ENCODE measurements at places on chromosomes 2 and 18.

DNA sequence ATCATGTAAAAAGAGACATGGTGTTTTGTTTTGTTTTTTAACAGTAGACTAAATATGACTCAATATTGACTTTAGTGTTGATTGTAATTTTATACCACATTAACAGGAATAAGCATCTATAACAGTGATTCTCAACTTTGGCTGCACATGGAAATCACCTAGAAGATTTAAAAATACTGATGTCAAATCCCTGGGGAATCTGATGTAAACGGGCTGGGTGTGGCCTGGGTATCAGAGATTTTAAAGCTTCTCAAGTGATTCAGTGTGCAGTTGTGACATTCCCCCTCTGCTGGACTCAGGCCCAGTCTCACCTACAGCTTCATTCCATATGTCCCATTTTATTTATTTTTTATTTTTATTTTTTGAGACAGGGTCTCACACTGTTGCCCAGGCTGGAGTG, 82.8 kb upstream of the ATP8B1 start:
- no peak for DNase-seq

- DNase-seq: no peak
These were observed 15.2 kb downstream of the NABP1 start for GRCh38 chr2:191693166-191693565.

- no peak for DNase-seq
These were observed 31.6 kb downstream of the TWSG1 start for GRCh38 chr18:9366126-9366714.

DNA sequence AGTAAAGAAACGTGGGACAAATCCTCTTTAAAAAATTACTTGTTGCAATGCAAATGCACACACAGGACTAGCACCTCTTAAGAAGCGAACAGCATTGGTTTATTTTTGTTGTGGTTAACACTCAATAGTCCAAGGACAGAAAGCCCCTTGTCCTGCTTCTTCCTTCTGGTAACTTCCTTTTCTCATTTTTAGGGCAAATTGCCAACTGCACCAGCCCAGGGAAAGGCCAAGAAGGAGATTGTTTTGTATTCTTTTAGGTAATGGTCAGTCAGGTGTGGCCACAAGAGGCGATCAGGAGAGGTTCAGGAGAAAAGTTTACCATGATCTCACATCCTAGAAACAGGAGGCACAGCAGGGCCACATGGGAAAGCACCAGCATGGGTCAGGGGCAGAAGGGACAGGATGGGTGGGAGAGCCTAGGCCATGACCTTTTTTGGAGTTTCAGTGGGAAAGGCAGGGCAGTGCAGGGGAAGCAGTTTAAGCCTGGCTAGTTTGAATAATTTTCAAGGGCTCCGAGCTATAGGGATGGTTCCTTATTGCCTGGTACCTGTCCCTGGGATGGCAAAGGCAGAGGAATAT, 73.0 kb downstream of the CHRNA1 start:
- no peak for DNase-seq

DNA sequence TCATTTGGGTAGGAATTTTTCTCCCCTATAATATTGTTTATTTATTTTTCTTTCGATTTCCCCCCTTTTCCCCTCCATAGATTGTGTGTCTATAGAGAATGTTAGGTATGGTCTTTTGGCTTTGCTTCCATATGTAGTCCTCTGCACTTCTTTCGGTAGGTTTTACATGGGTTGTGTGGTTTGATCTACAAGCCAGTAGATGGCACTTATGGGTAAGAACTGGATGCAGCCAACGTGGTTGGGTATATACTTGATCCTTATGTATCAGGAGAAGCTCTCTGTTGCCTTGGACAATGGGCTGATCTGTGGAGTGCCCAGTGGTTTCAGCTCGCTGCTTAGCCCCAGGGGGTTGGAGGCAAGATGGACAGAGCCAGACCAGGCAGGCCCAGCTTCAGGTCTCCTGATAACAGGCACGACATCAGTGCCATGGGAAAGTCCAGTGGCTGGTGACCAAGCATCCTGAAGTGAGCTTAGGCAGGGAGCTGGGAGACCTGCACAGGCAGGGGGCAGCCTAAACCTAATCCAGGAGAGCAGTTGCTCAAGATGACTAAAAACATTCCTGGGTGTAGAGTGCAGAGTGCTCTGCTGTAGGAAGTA, 488.3 kb downstream of the CCDC85A start:
- no peak for DNase-seq

DNA sequence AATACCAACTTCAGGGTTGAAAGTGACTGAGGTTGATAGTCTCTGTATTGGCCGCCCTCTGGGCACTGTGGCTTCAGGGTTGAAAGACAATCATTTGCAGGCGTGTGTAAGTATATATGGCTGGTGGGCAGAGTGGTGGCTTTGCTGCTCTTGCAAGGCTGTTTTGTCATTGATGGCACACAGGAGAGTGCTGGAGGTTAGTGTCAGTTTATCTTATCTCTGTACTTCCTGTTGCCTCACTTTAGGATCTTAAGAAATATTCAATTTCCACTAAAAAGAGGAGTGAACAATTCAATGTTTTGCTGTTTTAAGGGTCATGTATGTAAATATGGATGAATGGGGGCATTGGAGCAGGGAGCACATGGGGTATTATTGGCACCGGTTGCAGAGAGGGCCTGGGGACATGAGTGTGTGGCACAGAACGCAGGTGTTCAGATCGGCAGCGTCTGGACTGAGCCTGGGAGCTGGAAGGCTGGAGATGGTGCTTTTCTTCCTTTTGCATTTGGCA, 51.5 kb downstream of the NCK2 start:
- no peak for DNase-seq

GRCh38 chr2:98551316-98551715, 57.0 kb downstream of the COA5 start:
- DNase-seq: peak; percentile 43

DNA sequence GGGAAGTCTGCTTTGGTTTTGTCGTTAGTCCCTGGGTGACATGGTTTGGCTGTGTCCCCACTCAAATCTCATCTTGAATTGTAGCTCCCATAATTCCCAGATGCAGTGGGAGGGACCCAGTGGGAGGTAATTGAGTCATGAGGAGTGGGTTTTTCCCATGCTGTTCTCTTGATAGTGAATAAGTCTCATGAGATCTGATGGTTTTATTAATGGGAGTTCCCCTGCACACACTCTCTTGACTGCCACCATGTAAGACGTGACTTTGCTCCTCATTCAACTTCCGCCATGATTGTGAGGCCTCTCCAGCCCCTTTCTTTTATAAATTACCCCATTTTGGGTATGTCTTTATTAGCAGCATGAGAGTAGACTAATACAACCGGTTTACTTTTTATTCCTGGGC, 405.8 kb upstream of the ID2 start:
- DNase-seq: no peak

- no peak for DNase-seq
These were observed 146.0 kb downstream of the RHBDD1 start for GRCh38 chr2:226981791-226982326.

GRCh38 chr2:66105066-66105753, 329.7 kb upstream of the MEIS1 start:
- no peak for DNase-seq

- DNase-seq: no peak
These were observed 293.5 kb downstream of the ARHGAP15 start for GRCh38 chr2:143422681-143423080.

GRCh38 chr18:72584787-72585186, 40.6 kb upstream of the CBLN2 start:
- no peak for DNase-seq

DNA sequence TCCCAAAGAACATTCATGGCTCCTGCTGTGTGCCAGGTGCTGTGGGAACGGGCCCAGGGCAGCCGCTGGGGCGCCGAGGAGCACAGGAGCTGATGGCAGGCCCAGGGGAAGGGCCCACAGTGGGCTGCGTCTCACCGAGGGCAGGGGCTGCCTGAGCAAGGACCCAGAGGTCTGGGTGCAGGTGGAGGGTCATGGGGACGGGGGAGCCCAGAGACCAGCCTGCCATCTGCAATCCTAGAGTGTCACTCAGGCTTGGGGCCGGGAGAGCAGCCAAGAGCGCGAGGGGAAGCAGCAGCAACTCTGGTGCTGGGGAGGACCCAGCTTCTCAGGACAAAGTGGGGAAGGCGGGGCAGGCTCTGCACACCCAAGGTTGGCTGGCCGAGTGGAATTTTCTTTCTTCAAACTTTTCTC, 207.4 kb downstream of the HDAC4 start:
- DNase-seq: no peak

Data from activated T-cell treated with anti-CD3 and anti-CD28 coated beads for 48 hours (primary cell).